ENCODE measurements at places on chromosomes 5 and 9. TPM values are rescaled to one million over a fixed set of nuclear protein-coding genes. Genes with fewer than 3 reads are reported as not detected.

- DNase-seq, result no peak
- H3K27me3 ChIP-seq, result no peaks in the 10 kb centered on the region
- no peaks in the 10 kb centered on the region for H3K36me3 ChIP-seq
- no peak overlapping the region for H3K27ac ChIP-seq
Observed at GRCh38 chr9:123960965-123961364, 31.0 kb upstream of the DENND1A start.

GRCh38 chr5:116763987-116764866 lies 189.6 kb upstream of the SEMA6A start:
- H3K4me1 ChIP-seq, result peaks cover 14% of the 10 kb centered on the region
- H3K4me3 ChIP-seq, result no peak overlapping the region
- no peaks in the 10 kb centered on the region for H3K27me3 ChIP-seq
- H3K27ac ChIP-seq, result no peak overlapping the region
- no peak for DNase-seq

- DNase-seq, result no peak
- H3K27me3 ChIP-seq, result no peaks in the 10 kb centered on the region
- H3K4me3 ChIP-seq, result no peak overlapping the region
- no peak overlapping the region for H3K27ac ChIP-seq
- no peaks in the 10 kb centered on the region for H3K36me3 ChIP-seq
Observed at GRCh38 chr5:113939988-113940387, 421.9 kb upstream of the KCNN2 start.

DNA sequence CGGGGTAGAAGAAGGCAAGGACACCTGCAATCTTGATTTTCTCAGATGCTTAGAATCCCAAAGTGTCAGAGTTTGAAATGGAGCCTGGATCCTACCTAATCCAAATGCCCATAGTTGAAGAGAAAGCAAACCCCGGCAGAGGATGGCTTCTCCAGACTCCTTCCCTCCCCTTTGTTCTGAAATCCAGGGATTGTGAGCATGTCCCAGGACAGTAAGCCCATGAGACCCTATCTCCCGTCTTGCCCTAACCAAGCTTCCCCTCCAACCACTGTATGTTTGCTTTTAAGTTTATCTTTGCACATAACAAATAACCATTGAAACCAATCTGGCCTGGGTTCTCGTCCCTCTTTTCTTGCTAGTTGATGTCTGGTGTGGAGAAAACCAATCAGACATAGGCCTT lies 78.3 kb upstream of the NIPAL4 start:
- DNase-seq, result no peak
- no peak overlapping the region for H3K4me3 ChIP-seq
- no peaks in the 10 kb centered on the region for H3K36me3 ChIP-seq
- peaks cover 28% of the 10 kb centered on the region for H3K4me1 ChIP-seq
- no peaks in the 10 kb centered on the region for H3K27me3 ChIP-seq

DNA sequence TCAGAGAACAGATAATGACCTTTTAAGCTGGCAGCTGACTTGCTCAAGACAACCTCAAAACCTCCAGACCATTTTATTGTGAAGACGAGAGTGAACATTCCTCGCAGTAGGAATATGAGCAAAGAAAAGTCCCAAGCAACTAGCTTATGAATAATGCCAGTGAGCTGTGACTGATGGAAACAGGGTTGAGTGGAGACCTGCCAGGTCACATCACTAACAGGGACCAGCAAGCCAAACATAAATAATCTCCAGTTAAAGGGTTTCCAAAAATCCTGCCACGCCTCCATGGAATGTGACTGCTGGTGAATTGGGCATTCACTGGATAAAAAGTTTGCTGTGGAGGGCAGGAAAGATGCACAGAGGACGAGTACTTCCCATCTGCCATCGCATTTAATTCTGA lies 185.4 kb downstream of the CRB2 start:
- no peak overlapping the region for H3K4me3 ChIP-seq
- no peak overlapping the region for H3K27ac ChIP-seq
- peak; percentile 30 for DNase-seq
- no peaks in the 10 kb centered on the region for H3K36me3 ChIP-seq
- H3K27me3 ChIP-seq, result no peaks in the 10 kb centered on the region
- no peaks in the 10 kb centered on the region for H3K4me1 ChIP-seq

DNA sequence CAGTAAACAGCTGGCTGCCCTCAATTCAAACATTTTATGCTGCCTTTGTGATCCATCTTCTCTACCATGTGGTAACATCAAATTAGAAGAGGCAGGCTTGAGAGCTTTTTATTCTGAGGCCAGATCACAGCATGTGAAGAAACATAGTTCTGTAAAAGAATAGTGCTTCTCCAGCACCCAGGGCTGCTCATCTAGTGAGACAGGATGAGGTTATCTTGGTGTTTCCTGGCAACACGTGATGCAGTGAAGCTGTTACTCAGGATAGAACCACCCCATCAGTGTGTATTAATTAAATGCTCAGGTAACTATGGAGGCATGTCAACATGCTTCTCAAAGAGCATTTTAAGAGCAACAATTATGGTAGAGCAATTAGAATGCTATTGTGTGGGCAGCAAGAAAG lies 400.5 kb upstream of the ACO1 start:
- H3K4me1 ChIP-seq, result no peaks in the 10 kb centered on the region
- H3K27me3 ChIP-seq, result no peaks in the 10 kb centered on the region
- H3K27ac ChIP-seq, result no peak overlapping the region
- H3K4me3 ChIP-seq, result no peak overlapping the region
- no peak for DNase-seq

- H3K27me3 ChIP-seq, result no peaks in the 10 kb centered on the region
- H3K4me1 ChIP-seq, result no peaks in the 10 kb centered on the region
- H3K27ac ChIP-seq, result no peak overlapping the region
- no peaks in the 10 kb centered on the region for H3K36me3 ChIP-seq
- no peak overlapping the region for H3K4me3 ChIP-seq
Observed at GRCh38 chr5:171445644-171446516, 26.4 kb downstream of the FGF18 start.

DNA sequence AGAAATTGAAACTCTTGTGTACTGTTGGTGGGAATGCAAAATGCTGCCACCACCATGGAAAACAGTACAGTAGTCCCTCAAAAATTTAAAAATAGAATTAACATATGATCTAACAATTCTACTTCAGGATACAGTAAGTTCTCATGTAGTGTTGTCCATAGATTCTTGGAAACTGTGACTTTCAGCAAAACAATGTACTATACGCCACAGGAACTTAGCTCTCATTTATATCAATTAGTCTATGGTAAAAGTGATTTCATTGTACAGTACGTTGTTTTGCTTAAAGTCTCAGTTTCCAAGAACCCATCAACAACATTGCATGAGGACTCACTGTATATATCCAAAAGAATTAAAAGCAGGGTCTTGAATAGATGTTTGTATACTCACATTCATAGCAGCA lies 233.5 kb upstream of the GAS1 start:
- no peak for DNase-seq
- no peaks in the 10 kb centered on the region for H3K4me1 ChIP-seq
- no peaks in the 10 kb centered on the region for H3K36me3 ChIP-seq
- no peak overlapping the region for H3K4me3 ChIP-seq
- no peaks in the 10 kb centered on the region for H3K27me3 ChIP-seq
- no peak overlapping the region for H3K27ac ChIP-seq

DNA sequence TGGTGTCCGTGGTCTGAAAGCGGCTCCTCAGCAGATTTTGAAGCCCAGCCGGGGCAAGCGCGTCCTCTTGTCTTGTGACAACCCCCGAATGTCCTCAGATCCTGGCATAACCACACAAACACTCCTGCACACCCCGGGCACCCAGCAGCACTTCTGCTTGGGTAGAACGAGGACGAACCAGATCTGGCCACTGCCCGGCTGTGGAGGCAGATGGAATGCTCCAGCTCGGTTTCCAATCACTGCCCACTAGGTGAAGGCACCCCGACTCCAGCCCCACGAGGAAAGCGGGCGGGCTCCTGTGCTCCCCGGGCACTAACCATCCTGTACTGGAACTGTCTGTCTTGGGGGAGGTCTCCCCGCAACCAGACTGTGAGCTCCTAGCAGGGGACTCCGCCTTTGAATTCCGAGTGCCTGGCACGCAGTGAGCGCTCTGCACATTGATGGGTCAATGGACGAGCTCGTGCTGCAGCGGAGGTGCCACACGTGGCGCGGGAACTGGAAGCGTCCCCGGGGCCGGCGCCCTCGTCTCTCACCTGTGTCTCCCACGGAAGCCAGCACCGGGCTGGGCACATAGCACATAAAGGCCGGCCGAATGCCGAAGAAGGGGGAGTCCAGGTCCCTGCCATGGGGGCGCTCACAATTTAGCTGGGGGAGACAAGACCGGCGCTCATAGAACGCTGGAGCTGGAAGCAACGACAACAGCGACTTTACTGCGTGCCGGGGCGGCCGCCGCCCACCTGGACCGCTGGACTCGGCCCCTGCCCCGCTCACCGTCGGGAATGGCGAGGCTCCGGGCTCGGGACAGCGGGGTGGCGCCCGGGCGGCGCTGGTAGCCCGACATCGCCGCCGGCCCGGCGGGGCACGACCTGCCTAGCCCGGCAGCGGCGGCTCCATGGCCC lies 608 bp downstream of the ENTR1 start:
- no peak overlapping the region for H3K27ac ChIP-seq
- peaks cover 21% of the 10 kb centered on the region for H3K36me3 ChIP-seq
- H3K4me3 ChIP-seq, result no peak overlapping the region
- peak; percentile 58 for DNase-seq
- peaks cover 17% of the 10 kb centered on the region for H3K4me1 ChIP-seq
- H3K27me3 ChIP-seq, result no peaks in the 10 kb centered on the region

- H3K27me3 ChIP-seq, result no peaks in the 10 kb centered on the region
- no peak for DNase-seq
- H3K27ac ChIP-seq, result no peak overlapping the region
- no peak overlapping the region for H3K4me3 ChIP-seq
- H3K4me1 ChIP-seq, result peaks cover 48% of the 10 kb centered on the region
- no peaks in the 10 kb centered on the region for H3K36me3 ChIP-seq
Observed at GRCh38 chr9:38035873-38036272, 33.2 kb downstream of the SHB start.

- H3K36me3 ChIP-seq, result peaks cover 100% of the 10 kb centered on the region
- no peaks in the 10 kb centered on the region for H3K27me3 ChIP-seq
- DNase-seq, result no peak
Observed at GRCh38 chr9:35716230-35716629, 15.8 kb downstream of the TLN1 start.

DNA sequence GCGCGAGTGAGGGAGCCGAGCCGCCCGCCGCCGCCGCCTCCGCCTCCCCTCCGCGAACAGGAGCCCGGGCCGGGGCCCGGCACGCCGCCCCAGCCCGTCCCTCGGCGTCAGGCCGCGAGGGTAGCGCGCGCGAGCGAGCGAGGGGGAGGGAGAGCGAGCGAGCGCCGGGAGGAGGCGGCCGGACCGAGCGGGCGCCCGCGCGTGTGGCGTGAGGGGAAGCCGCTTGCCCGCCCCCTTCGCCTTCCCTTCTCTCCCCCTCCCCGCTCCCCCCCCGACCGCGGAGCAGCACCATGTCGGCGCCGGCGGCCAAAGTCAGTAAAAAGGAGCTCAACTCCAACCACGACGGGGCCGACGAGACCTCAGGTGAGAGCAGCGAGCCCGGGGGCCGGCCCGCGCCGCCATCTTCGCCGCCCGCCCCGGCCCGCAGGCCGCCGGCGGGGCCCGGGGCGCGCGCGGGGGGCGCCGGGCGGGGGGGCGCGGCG lies 312 bp downstream of the SET start:
- H3K27me3 ChIP-seq, result no peaks in the 10 kb centered on the region
- DNase-seq, result peak; percentile 60
- H3K4me1 ChIP-seq, result peaks cover 44% of the 10 kb centered on the region
- H3K27ac ChIP-seq, result peak overlapping the region; percentile 84

DNA sequence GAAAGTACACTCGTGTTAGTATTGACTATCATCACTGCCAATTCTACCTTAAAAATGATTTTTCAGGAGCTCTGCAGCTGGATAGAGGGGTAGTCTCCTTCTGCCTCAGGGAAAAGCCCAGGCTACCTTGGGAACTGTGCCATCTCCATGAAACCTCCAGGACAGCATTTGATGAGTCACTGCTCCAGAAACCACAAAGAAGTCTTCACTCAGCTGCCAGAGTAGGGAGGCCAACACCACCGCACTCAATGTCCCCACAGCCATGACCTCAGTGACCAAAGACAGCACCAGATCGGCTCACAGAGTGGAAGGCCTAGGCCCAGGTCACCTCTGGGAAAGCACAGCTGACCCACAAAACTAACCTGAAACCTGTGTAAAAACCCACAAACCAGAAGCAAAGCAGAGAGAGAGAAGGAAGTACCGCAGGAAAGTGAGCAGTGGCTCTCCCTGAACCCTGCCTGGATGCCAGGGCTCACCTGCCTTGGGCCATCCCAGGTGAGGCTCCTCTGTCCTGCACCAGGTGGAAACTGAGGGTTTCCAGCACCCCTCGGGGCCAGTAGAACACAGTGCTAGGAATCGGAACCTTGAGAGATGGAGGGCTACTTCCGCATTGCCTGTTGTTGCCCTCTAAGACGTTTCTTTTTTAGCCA lies 30.0 kb downstream of the S1PR3 start:
- H3K27me3 ChIP-seq, result no peaks in the 10 kb centered on the region
- peak; percentile 45 for DNase-seq
- no peak overlapping the region for H3K4me3 ChIP-seq

DNA sequence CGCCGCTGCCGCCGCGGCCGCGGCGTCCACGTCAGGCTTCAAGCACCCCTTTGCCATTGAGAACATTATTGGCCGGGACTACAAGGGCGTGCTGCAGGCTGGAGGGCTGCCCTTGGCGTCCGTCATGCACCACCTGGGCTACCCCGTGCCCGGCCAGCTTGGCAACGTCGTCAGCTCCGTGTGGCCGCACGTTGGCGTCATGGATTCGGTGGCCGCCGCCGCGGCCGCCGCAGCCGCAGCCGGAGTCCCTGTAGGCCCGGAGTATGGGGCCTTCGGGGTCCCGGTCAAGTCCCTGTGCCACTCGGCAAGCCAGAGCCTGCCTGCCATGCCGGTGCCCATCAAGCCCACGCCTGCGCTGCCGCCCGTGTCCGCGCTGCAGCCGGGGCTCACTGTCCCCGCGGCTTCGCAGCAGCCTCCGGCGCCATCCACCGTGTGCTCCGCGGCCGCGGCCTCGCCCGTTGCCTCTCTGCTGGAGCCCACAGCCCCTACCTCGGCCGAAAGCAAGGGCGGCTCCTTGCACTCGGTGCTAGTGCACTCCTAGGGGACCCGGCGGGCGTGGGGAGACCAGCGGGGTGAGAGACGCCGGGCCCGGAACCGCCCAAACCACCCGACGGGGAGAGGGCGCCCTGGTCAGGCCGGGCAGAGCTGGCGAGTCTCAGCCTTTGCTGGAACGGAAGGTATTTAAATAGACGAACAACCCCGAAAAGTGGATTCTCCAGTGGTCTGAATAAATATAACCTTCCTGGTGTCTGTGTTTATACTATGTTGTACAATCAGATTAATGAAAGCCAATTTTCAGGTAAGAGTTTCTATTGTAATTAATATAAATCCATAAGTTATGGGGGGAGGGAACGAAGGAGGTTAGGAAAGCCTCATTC lies 1.2 kb downstream of the FOXB2 start:
- no peak overlapping the region for H3K27ac ChIP-seq
- H3K36me3 ChIP-seq, result no peaks in the 10 kb centered on the region
- peaks cover 66% of the 10 kb centered on the region for H3K27me3 ChIP-seq
- peak; percentile 46 for DNase-seq

GRCh38 chr9:121294151-121294743 lies 26.3 kb downstream of the GSN start:
- no peak overlapping the region for H3K4me3 ChIP-seq
- H3K36me3 ChIP-seq, result no peaks in the 10 kb centered on the region
- peaks cover 46% of the 10 kb centered on the region for H3K4me1 ChIP-seq
- peak overlapping the region; percentile 98 for H3K27ac ChIP-seq
- H3K27me3 ChIP-seq, result no peaks in the 10 kb centered on the region

The SPRY4 gene
- 11.7 TPM for total RNA-seq

The MARCHF11 gene
- not detected for total RNA-seq

The TMEM252 gene
- total RNA-seq, result not detected

The PLPP6 gene
- total RNA-seq, result 7.5 TPM

Data from thyroid gland (tissue), 4 donors.